ENCODE measurements at places on chromosomes 2 and 18. TPM values are rescaled to one million over a fixed set of nuclear protein-coding genes. Genes with fewer than 3 reads are reported as not detected.

HJURP gene
- total RNA-seq, result 109 TPM

ARMC9 gene
- 23.4 TPM for total RNA-seq

PIEZO2 gene
- not detected for total RNA-seq

MROH2A gene
- 2.9 TPM for total RNA-seq

PAIP2B gene
- 6.1 TPM for total RNA-seq

UNC80 gene
- not detected for total RNA-seq

MAP3K19 gene
- total RNA-seq, result not detected

UCN gene
- total RNA-seq, result 2.8 TPM

- DNase-seq, result no peak
These were observed 286.3 kb downstream of the OSR1 start for GRCh38 chr2:19072161-19072560.

- DNase-seq, result no peak
These were observed 218.8 kb upstream of the NRP2 start for GRCh38 chr2:205463466-205464025.

- no peak for DNase-seq
These were observed 797 bp downstream of the TXNL4A start for GRCh38 chr18:79987566-79987965.

DNA sequence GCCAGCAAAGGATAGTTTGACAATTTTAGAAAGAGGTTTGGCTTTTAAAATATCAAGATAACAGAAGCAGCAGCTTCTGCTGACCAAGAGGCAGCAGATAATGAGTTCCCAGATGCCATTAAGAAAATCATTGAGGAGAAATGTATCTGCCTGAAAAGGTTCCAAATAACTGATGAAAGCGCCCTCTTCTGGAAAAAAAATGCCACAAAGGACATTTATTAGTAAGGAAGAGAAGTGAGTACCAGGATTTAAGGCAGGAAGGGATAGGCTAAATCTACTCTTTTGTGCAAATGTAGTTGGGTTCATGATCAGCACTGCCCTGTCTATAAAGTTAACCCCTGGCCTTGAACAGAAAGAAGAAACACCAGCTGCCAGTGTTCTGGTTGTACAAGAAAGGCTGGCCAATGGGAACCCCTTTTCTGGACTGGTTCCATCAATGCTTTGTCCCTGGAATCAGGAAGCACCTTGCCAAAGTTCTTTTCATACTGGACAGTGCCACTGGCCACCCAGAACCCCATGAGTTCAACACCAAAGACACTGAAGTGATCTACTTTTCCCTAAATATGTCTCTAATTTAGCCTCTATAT is 40.6 kb downstream of the DHX57 start:
- DNase-seq, result no peak

GRCh38 chr18:2827061-2827460 is 19.7 kb upstream of the EMILIN2 start:
- DNase-seq, result no peak

GRCh38 chr2:3643371-3644245 is 14.4 kb upstream of the ALLC start:
- no peak for DNase-seq

GRCh38 chr2:168643979-168644378 is 158.5 kb upstream of the NOSTRIN start:
- DNase-seq, result no peak

GRCh38 chr18:73201940-73202339 is 334.2 kb upstream of the NETO1 start:
- no peak for DNase-seq

DNA sequence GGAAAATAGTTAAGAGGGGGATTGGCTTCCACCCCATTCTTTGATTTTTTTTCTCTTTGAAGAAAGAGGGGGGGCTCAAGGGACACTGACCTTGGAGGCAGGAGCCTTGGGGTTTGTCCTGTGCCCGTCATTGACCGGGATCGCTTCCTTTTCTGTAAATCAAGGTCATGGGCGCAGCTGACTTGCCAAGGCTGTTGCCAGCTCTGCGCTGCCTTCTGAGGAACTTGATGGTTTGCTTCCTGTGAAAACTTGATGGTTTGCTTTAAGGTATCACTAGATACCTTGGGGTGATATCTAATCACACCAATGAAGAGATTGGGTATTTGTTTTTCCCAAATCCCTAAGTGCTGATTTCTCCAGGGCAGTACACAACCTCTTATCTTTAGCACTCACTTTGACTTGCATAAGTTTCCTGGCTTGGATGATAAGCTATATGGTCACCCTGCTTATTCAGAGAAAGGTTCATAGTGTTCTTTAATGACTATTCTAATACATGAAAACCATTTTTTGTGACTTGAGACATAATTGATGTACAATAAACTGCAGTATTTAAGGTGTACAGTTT is 56.0 kb downstream of the DGKD start:
- DNase-seq, result no peak

DNA sequence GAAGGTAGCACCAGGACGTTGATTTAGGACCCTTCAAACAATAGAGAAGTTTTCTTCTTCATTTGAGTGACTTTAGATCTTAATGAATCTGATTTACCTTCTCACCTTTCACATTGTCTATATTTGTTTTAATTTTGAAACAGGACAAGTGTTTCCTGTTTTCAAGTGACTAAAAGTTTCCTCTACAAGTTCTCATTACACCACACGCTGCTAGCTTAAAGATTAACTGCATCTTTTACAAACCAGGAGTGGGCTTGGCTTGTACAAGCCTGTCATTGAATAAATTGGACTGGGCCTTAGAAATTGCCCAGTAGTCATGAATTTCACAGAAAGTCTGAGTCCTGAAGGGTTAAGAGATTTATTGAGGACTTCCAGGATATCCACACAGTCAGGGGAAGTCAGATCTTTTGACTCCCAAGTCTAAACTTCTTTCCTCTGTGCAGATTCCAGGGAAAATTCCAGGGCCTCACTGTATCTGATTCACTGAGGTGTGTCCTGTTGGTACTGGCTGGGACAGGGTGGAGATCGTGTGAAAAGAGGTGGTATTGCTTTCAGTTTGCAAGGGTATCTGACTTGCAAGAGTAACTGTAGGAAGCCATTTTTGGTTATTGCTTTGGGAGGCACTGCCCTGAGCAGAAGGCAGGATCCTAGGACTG is 3.4 kb downstream of the SGPP2 start:
- no peak for DNase-seq

- peak; percentile 34 for DNase-seq
These were observed 157.8 kb downstream of the BCL2 start for GRCh38 chr18:63161761-63162195.

- no peak for DNase-seq
These were observed 6.0 kb upstream of the GPR55 start for GRCh38 chr2:230930928-230931555.

DNA sequence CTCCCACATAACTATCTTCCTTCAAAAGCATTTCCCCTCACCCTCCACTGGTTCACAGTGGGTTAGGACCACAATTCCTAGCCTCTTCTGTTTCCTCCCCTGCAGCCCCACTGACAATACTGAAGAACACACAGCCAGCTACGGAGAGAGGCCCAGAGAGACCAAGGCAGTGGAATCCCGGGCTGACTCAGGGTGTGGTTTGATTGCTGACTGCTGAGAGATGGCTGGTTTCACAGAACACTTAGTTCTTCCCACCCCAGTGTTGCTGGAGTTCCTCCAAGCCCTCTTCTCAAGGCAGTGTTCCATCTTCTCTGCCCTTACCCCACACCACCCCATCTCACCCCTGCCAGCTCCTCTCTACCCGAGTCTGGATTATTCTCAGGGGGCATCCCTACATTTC is 43.3 kb upstream of the ZFP36L2 start:
- no peak for DNase-seq

DNA sequence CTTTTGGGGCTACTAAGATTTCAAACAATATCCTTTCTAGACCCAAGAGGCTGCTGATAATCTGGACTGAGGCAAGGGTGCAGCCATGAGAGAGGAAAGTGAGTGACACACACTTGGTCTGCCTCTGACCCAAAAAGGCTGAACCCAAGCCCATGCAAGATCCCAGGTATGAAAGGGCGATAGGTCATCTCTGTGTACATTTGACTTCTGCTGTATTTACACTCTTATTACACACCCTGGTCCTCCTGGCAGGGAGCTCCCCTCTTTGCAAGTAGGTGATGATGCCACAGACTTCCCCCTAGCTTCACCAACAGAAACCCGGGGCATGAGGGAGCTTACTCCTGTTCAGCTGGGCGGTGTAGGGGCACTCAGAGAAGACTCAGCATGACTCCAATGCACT is 61.8 kb upstream of the ACAA2 start:
- DNase-seq, result no peak

DNA sequence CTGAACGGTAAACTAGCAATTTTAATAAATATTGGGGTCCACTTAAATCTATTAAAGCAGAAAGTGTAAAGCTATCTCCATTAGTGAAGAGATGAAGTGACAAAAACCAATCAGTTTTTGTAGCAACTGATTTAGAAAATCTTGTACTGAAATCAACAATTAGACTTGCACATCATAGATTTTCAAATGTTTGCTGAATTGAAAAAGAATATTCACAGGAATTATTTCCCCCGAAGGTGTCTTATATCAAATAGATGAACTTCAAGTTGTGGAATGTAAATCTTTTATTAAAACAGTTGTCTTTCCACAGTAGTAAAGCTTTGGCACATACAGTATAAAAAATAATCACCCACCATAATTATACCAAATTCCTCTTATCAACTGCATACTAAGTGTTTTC is 48.7 kb downstream of the ATIC start:
- DNase-seq, result no peak

- DNase-seq, result no peak
These were observed 322.9 kb upstream of the RAB12 start for GRCh38 chr18:8286303-8286702.

DNA sequence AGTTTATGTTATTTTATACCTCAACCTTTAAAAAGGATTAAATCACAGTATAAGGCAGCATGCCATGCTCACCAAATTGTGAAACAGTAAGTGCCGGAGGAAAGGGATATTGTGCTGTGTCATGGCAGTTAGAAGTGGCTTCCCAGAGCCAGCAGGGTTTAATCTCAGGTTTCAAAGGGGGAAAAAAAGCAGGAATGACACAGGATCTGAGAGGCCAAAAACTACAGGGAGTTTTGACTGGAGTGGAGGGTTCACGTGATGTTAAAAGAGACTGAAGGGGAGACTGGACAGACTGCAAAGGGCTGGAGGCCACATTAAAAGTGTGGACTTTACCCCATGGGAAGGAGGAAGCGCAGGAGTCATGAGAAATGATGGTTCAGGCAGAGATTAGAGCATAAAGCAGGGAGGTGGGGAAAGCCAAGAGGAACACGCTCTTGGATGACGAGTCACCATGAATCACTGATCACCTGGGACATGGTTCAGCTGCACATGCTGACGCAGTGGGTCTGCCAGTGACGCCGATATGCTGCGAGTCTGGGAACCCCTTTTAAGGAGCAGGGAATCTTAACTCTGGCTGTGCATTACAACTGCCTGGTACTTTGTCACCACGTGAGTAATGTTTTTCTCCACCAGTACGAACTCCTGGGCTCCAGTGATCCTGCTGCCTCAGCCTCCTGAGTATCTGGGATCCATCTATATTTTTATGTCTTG is 6.1 kb downstream of the CHMP1B start:
- peak; percentile 97 for DNase-seq
